ENCODE measurements at places on chromosomes 5 and 9.

DNA sequence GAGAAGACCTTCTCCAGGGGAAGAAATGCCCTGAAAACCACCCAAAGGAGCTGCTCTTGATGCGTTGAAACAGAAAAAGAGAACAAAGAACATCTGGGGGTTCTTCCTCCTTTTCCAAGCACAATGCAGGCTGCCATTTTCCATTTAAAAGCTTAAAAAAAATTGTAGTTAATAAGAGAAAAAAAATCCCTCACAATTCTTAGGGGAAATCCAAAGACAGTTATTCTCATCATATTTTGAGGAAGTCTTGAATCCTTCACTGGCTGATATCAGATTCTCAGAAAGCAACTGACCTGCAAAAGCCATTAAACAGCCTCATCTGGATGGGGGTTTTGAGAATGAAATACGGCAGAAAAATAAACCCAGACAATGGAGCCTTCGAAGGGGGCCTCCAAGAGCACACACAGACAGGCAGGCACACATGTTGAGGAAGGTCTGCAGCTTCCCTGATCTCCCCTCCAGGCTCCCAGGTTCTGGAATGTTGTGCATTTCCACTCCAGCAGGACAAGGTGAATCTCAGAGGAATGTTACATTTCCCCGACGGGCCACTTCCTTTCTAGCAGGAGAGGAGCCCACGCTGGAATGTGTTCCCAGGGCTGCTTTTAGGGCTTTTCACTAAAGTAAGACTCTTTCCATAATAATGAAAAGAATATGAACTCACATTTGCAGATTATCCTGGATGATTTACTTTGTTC, 159.4 kb upstream of the S1PR3 start:
- no peak for DNase-seq

- DNase-seq = no peak
Observed at GRCh38 chr9:123036893-123037545, 3.6 kb downstream of the GPR21 start.

DNA sequence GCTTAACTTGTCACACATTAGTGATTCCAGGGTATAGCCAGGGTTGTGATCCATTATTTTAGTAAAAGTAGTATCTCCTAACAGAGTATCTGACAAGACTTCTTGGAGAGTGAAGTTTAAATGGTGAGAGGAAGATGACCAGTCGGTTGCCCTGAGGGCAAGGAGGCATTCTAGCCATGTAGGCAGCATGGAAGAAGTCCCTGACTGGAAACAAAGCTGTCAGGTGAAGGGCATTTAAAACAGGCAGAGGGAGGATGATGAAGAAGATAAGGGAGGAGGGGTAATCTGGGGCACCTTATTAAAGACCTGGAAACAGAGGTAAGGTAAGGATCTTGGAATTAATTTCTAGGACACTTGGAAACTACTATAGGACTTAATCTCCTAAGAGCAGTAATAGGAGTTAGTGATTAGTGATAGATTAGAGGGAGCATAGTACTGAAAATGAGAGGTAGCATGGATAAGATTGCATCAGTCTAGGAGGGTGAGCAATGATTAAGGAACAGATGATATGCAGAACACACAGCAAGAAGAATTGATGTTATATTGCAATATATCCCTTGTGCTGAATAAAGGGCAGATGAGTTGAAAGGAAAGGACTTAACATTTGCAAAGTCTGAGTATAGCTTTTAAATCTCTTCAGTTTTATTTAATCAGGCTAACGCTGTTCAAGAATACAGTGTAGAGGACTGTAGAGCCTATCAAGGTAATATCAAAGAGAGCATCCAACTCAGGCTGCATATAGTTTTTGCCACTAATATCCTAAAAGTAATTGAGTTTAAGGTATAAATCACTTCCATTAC, 9.6 kb downstream of the KIF2A start:
- DNase-seq = no peak

DNA sequence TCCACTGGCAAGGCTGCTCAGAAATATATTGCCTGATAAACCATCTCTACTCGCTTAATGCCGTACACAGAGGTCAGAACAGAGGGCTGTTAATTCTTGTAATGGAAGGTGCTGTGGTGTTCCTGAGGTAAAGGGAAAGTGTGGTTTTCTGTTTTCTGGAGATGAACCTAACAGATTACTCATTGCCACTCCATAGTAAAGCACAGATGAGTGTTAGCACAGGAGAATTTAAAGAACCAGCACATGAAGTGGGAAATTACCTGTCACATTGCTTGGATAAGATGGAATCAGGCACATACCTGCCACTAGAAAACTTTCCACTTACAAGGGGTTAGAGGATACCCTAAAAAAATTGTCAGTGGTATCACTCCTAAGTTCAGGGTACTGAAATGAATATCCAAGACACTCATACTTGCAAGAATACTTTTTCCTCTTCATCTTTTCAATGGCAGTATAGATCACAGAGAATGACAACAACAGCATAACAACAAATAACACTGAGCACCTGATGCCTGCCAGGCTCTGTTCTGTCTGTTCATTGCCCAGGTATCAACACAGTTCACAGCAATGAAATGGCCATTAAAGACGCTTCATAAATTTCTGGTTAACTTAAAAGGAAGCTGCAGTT, 152.9 kb upstream of the GNA14 start:
- DNase-seq = no peak

- DNase-seq = no peak
Observed at GRCh38 chr5:6236858-6237481, 141.4 kb downstream of the MED10 start.

DNA sequence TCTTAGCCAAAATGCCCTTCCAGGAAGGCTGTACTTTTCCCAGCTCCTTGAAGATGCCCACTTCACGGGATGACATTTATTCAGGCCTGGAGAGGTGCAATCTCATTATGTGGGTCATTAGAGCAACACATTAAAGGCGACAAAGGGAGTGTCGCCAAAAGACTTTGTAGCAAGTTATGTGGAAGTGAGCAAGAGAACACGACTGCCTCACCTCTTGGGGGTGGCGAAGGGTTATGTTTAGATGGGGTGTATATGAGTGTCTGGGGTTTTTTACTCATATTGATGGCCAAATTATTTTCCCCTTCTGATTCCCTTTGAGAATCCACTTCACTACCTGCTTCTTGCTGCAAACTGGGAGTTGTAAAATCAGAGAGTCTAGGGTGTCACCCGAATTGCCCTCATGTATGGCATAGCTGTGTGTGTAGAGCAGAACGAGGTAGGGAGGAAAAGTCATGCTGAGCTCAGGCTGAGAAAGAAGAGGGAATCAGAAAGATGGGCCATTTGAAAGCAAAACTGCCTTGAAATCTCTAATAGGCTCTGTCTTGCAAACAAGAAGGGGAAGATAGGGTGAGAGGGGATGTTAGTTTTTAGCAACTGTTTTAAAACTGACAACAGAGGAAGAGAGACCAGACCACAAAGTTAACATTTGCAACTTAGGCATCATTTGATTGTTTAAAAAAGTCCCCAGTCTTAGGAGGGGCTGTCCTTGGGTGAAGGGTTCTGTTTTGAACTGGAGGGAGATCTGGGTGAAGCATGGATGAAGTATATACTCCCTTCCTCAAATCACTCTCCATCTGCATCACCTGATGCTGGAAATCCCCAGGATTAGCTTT, 97.1 kb upstream of the IL12B start:
- no peak for DNase-seq

DNA sequence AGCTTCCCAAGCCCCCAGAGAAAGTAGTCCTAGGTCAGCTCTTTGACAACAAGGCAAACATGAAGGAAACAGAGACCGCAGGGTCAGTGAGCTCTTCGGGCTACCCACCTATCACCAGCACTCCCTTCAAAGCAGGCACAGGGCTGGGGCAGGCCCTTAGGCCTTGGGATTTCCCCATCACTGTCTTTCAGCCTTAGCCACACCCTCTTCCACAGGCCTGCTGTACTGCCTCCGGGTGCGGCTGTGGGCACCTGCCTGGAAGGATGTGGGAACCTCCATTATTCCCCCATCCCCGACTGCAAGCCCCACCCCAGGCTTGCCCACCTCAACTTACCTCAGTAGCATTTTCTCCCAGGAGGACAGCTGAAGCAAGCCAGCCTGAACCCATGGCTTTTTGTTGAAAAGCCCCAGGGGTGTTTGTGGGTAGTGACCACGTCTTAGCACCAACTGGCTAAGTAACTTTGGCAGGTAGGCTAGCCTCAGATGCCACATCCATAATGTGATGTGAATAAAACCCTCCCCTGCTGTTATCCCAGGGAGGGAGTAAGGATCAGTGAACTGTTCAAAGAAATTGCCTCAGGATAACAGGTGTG, 100.2 kb downstream of the PIK3R1 start:
- no peak for DNase-seq

DNA sequence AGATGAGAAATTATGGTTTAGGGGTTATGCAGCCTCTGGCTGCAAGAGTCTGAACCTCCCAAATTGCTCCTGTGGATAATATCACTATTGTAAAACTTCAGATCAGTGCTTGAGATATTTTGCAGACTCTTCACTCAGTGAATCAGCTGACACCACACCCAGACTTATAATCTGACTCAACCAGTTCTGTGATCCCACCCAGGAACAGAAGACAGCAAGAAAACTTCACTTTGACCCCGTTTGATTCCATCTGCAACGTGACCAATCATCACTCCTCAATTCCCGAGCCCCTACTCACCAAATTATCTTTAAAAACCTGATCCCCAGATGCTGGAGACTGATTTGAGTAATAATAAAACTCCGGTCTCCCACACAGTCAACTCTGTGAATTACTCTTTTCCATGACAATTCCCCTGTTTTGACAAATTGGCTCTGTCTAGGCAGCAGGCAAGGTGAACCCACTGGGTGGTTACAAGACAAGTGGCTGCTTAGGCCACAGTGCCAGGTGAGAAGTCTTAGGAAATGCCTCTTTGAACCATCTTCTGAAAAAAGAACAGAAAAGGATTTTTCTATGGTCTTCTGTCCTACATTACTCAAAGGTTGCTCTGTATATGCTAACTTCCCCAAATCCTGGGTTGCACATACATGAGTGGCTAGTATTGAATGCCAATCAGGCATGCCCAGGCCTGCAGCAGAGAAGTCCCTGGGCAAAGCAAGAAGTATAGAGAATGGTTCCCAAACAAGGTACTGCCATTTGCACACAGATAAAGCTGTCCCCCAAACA, 588.0 kb downstream of the PRELID2 start:
- no peak for DNase-seq

- DNase-seq = no peak
Observed at GRCh38 chr5:56673171-56673570, 142.2 kb upstream of the MAP3K1 start.

DNA sequence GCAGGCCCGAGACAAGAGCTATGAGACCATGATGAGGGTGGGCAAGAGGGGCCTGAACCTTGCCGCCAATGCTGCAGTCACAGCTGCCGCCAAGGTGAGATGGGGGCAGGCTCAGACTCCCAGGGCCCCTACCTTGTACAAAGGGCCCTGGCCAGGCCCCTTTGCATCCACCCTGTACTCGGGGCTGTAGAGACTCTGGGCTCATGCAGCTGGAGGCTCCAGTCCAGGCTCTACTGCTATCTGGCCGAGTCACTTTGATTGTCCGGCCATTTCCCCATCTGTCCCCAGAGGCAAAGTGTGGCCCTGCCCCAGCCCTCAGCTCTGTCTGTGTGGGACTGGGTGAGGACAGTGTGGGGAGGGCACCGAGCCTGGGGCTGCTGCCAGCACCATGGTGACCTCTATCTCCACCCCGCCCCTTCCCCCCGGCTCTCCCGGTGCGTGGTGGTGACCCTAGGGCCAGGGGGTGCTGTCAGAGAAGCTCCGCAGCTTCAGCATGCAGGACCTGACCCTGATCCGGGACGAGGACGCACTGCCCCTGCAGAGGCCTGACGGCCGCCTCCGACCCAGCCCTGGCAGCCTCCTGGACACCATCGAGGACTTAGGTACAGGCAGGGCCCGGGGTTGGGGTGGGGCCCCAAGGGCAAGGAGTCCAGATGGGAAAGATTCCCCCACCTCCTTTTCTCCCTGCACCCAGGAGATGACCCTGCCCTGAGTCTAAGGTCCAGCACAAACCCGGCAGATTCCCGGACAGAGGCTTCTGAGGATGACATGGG, 6.1 kb downstream of the REEP2 start:
- no peak for DNase-seq

GRCh38 chr5:77145666-77146065, 58.6 kb upstream of the ZBED3 start:
- no peak for DNase-seq

GRCh38 chr9:99005651-99006050, 61.9 kb downstream of the COL15A1 start:
- DNase-seq = no peak
